ENCODE measurements at places on chromosomes 16 and 17.

GRCh38 chr17:49297141-49297540 is 64.9 kb downstream of the ZNF652 start:
- H3K4me3 ChIP-seq: no peak overlapping the region
- H3K27ac ChIP-seq: no peak overlapping the region
- H3K27me3 ChIP-seq: no peaks in the 10 kb centered on the region
- no peaks in the 10 kb centered on the region for H3K4me1 ChIP-seq
- DNase-seq: no peak

DNA sequence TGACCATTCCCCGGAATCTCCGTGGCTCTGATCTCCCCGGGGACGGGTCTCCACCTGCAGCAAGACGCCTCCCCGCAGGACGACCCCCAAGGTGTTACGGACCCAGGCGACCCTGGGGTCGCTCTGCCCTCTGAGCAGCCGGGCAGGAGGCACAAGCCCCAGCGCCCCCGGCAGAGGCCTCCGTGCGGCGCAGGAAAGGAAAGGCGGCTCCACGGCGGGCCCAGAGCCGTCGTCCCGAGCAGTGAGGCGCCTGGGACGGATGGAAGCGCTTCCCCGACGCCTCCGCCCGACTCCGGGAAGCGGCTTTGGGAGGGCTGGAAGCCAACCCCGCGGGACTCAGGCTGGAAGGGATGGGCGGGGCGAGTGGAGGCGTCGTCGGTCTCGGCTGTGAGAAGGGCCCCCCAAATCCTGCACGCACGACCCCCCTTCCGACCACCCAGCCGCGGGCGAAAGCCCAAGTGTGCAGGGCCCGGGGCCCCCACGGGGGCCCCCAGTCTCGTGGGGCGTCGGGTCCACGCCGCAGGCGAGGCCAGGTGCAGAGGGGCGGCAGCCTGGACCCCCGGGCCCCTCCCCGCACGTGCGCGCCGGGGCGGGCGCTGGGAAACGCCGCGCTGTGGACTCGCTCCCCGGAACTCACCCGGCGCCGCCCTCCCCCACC is 32.7 kb upstream of the RPH3AL start:
- H3K4me3 ChIP-seq: peak overlapping the region; percentile 54
- H3K36me3 ChIP-seq: no peaks in the 10 kb centered on the region
- peaks cover 22% of the 10 kb centered on the region for H3K27me3 ChIP-seq
- DNase-seq: no peak
- no peak overlapping the region for H3K27ac ChIP-seq
- peaks cover 7% of the 10 kb centered on the region for H3K4me1 ChIP-seq

- no peak overlapping the region for H3K4me3 ChIP-seq
- DNase-seq: no peak
- no peak overlapping the region for H3K27ac ChIP-seq
- H3K27me3 ChIP-seq: no peaks in the 10 kb centered on the region
Observed at GRCh38 chr17:21209511-21210175, 4.3 kb downstream of the TMEM11 start.

DNA sequence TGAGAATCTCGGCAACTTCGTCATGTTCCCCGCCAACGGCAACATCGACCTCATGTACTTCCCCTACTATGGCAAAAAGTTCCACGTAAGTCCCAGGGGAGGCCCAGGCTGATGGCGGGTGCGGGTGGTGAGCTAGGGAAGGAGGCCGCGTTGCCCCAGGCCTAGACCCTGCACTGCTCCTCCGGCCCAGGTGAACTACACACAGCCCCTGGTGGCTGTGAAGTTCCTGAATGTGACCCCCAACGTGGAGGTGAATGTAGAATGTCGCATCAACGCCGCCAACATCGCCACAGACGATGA is 4.8 kb downstream of the ATP1B2 start:
- H3K4me1 ChIP-seq: peaks cover 12% of the 10 kb centered on the region
- peaks cover 2% of the 10 kb centered on the region for H3K36me3 ChIP-seq
- no peak overlapping the region for H3K4me3 ChIP-seq
- H3K27me3 ChIP-seq: peaks cover 29% of the 10 kb centered on the region
- no peak overlapping the region for H3K27ac ChIP-seq
- DNase-seq: no peak

All from trophoblast cell (in vitro differentiated cells and primary cell).